ENCODE measurements at places on chromosomes 1 and 21.

DNA sequence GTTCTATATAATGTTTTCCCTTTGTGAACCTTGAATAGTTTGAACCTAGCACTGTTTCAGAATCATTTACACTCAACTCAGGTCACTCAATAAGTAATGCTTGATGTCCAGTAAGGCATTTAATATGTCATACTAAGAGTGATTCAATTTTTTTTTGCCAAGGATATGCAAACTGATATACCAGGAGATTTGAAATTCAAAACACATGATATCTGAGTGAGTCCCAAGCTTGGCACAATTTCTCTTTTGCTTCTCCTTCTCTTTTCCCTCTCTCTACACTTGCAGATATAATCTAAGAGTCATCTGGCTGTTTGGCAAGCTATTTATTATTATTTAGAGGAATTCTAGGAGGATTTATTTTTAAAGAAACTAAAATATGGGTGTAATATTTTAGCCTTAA is 61.6 kb upstream of the SPAG17 start:
- no peak for DNase-seq

DNA sequence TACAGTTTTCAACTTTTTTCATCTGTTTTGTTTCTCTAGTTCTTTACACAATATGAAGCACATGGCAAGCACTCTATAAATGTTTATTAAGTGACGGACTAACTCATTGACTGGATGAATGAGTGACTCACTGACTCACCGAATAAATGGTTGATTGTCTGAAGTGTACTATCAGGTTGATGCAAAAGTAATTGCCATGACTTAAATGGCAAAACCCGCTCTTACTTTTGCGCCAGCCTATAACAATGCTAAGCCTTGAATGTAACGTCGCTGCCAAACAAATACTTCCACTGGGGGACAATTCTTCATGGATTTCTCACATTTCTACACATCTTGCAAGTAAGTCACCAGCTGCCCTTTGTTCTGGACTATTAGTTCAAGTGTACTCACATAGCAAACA is 109.0 kb upstream of the KCTD3 start:
- no peak for DNase-seq

- no peak for DNase-seq
Observed at GRCh38 chr1:228336308-228337030, 70.2 kb downstream of the TRIM11 start.

- DNase-seq = peak; percentile 65
Observed at GRCh38 chr1:198919667-198920398, 281.0 kb downstream of the PTPRC start.

DNA sequence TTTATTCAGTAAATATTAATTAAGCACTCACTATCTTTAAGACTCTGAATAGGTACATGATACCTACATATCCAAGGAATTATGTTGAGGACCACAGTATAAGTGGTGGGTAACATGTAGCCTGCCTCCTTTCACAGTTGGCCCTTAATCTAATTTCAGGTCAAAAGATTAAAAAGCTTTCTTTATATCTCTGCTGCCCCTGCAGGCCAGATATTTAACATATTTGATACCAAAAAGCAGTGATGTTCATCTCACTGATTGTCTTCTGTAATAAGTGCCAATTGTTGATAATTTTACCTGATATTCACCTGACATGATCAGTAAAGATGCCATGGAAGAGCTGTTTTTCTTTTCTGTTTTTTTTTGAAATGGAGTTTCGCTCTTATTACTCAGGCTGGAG is 36.5 kb downstream of the RLF start:
- DNase-seq = no peak

- no peak for DNase-seq
Observed at GRCh38 chr1:224317383-224318045, 12.5 kb downstream of the NVL start.

- DNase-seq = no peak
Observed at GRCh38 chr1:204924013-204924759, 53.5 kb downstream of the NFASC start.

- no peak for DNase-seq
Observed at GRCh38 chr1:29519108-29519787, 282.9 kb downstream of the PTPRU start.

DNA sequence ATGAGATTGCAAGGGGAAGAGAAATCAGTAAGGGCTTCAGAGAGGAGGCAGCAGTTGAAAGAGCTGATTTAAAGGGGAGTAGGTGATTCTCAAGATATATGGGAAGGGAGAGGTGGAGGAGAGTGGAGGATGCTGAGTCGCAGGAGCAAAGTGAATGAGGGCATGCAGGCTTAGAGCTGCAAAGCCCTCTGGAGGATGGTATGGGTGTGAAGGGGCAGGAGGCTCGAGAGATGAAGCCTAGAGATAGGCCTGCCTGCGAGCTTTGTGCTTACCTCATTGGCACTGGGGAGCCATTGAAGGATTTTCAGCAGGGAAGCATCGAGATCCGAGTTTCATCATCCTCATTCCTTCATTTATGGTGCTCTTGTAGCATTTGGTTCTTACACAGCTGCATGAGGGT is 15.8 kb upstream of the SH2D2A start:
- DNase-seq = no peak

DNA sequence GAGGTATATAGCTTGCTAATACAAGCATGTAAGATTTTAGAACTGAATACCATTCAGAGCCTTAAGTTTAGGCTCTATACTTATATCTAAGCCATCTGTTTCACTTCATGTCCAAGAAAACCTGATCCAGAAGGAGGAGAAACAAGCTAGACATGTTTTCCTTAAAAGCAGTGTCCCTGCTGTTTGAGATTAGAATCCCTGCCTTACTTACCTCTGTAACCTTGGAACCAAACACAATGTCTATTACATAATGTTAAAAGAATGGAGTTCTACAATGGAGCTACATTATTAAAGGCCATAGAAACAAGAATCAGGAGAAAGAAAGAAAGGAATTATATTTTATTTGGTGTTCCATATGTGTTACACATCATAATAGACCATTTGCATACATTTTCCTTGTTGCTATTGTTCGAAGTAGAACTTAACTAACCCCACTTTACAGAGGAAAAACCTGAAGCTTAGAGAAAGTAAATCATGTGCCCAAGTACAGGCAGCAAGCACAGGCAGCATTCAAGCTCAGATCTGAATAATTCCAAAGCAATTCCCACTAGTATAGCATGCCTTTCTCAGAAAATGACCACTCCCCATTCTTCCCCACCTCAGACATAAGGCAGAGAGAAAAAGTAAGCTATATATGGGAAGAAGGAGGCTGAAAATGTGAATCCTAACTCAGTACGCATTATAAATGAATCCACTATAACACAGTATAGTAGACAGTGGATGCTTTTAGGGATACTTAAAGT is 380.1 kb upstream of the SPAG17 start:
- no peak for DNase-seq

DNA sequence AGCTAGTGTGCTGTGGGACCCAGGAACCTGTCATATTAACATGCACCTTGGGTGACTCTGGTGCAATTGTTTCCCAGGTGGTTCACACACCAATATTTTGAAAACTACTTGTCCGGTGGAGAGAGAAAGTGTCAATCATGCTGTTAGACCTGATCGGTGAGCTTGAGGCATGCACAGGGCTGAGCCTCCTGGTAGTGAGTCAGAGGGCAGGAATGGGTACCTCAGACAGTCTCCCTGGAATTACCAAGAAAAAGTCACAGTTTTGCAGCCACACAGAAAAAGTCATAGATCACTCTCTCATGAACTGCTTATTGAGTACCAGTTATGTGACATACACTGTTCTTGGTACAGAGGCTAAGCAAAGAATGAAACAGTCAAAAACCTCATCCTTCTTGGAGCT is 140.1 kb upstream of the NFIA start:
- DNase-seq = no peak

Measured in RPMI8226 (cell line).